ENCODE measurements at places on chromosomes 4 and X.

DNA sequence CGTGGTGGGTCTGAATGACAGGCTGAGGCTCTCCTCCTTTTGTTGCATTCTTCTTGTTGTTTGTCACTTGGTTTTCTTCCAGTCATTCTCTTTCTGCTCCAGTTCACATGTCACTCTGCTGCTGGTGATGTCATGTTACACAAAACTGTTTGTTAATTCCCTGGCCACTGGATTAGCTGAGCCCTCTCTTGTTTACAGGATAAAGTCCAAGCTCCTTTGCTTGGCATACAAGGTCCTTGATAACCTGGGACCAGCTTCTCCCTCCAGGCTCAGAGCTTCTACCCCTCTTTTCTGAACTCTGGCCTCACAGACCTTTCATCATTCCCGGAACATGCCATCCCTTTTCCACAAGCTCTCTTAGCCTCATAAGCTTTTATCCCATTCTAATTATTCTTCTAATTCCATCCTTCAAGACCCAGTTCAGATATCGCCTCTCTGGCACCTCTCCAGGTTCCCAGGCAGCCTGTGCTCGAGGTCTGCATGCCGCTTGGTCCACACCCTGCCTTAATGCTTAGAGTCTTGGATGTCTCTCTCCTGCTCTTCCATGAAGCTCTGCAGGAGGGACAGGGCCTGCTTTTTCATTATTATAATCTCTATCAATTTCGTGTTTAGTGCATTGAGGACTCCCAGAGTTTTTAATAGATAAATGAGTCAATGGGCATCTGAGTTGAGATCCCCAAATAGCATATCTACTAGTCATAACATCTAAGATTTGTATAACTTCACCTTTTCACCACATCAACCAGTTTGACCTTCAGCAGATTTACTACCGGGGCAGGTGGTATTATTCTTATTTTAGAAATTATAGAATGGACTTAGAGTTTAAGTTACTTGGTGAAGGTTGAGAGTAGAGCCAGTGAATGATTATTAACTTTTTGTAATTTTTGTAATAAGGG lies 98.7 kb downstream of the TMEM131L start:
- no peak for DNase-seq

DNA sequence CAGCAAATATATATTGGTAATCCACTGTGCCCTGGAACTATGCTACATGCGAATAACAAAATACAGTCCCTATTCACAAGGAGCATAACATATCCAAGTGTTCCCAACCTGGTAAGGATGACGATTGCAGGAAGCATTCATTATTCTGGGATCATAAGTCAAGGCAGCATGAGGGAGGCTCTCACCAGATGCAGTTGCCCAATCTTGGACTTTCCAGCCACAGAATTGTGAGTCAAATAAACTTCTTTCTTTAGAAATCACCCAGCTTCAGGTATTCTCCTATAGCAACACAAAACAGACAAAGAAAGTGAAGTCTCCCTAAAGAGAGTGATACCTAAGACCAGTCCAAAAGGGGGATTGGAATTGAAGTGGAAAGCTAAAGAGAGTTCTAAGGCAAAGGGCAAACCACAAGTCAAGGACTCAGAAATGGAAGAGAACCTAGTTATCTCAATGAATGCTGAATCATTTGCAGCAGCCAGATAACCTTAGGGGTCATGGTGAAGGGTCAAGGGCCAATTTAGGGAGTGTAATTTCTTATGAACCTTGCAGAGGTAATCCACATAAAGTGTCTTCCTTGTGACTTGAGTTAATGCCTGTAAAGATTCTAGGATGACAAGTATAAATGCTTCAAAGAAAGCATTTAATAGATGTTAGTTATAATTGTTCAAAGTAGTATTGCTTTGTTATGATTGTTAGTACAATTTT lies 103.1 kb upstream of the PCDH7 start:
- DNase-seq, result no peak

- no peak for DNase-seq
These were observed 2248.1 kb downstream of the ARAP2 start for GRCh38 chr4:33996075-33996718.

DNA sequence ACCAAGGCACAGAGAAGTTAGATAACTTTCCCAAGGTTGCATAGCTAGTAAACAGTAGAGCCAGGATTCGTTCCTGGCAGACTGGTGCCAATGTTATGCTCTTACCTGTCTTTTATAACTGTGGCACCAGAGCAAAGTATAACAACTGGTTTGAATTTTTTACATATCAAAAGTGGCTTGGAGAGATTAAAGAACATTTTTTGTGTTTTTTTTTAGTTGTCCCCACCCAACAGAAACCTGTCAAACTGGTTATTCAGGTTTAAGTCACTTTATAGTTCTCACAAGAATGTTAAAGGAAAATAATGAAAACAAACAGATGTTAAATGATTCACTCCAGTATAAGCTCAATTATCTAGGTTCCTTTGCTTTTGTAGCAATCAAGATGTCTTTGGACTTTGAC lies 15.6 kb upstream of the FAM47E start:
- no peak for DNase-seq

GRCh38 chr4:27293831-27294230 lies 433.2 kb downstream of the STIM2 start:
- DNase-seq, result no peak

GRCh38 chrX:24838629-24839028 lies 144.9 kb downstream of the POLA1 start:
- DNase-seq, result no peak

- no peak for DNase-seq
These were observed 958.0 kb upstream of the PCDH7 start for GRCh38 chr4:29762151-29762550.

- no peak for DNase-seq
These were observed 57.6 kb upstream of the LGI2 start for GRCh38 chr4:25088093-25088952.

DNA sequence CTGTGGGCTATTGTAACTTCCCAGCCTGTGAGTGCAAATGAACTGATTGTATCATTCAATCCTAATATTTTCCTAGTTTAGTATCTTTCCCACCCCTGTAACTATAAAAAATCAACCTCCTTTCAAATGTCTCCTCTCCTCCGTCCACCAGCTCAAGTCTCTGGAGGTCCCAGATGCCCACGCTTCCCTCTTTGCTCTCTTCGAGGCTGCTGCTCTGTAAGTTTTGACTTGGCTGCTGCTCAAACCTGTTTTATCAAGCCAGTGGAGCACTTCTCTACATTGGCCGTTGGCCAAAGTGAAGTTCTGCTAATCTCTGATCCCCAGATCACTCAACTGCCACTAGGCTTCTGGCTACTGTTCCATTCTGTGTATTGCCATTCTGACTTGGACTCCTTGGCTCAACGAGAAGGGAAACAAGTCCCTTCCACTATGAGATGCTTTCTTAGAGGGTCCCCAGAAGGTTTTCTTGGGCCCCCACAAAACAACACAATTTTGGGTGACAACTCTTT lies 60.7 kb upstream of the RAPGEF2 start:
- no peak for DNase-seq

DNA sequence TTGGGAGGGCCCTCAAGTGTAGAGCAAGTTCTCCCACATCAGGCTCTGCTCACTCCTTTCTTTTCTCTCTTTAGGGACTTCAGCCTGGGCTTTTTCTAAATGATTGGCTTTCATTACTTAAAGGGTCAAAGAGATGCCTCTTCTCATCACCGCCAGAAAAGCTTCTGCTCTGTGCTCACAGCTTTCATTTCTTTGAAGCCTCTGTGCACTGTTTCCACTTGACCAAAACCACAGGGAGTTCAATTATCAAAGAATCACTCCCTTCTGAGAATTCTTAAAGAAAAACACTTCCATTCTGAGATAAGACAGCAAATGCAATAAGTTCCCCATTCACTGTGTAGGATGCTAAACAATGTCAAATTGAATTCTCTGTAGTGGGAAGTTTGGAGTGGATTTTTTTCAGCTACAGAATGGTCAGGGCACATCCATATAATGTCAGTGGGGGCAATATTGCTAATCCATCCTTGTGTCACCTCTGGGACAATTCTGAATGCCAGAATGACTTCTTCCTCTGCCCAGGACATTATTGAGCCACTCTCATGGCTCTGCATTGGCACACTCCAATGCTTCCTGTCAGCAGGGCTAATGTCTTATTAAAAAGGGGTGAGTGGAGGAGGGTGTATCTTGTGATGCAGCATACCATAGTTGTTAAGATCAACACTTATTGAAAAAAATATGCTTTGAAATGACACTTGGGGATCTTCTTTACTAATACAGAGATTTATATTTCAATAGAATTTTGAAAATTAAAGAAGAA lies 217.6 kb downstream of the SNCA start:
- no peak for DNase-seq

GRCh38 chr4:52585379-52585778 lies 73.7 kb downstream of the USP46 start:
- no peak for DNase-seq

GRCh38 chrX:110316351-110317060 lies 1.4 kb downstream of the AMMECR1 start:
- no peak for DNase-seq

- no peak for DNase-seq
These were observed 28.9 kb downstream of the PDK3 start for GRCh38 chrX:24493740-24494581.

GRCh38 chr4:41442810-41443209 lies 95.1 kb upstream of the LIMCH1 start:
- DNase-seq, result no peak

- no peak for DNase-seq
These were observed 76.3 kb downstream of the DCHS2 start for GRCh38 chr4:154415313-154415712.

- no peak for DNase-seq
These were observed 94.4 kb upstream of the ADRA2C start for GRCh38 chr4:3671571-3672464.

- DNase-seq, result no peak
These were observed 386.2 kb downstream of the PCDH7 start for GRCh38 chr4:31106419-31106818.

DNA sequence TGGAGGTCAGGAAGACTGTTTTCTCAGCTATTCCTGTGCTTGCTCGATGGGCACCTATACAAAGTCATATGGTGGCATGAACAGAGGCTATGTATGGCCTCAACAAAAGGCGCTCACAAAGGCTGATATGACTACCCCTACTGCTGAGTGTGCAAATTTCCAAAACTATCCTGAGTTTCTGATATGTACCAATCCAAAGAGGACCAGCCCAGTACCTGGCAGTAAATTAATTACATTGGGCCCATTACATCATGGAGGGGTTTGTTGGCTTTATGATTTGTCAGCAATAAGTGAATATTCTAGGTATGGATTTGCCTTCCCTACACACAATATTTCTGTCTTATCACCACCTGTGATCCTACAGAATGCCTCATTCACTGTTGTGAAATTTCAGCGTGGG lies 12.3 kb downstream of the MAGED1 start:
- no peak for DNase-seq

DNA sequence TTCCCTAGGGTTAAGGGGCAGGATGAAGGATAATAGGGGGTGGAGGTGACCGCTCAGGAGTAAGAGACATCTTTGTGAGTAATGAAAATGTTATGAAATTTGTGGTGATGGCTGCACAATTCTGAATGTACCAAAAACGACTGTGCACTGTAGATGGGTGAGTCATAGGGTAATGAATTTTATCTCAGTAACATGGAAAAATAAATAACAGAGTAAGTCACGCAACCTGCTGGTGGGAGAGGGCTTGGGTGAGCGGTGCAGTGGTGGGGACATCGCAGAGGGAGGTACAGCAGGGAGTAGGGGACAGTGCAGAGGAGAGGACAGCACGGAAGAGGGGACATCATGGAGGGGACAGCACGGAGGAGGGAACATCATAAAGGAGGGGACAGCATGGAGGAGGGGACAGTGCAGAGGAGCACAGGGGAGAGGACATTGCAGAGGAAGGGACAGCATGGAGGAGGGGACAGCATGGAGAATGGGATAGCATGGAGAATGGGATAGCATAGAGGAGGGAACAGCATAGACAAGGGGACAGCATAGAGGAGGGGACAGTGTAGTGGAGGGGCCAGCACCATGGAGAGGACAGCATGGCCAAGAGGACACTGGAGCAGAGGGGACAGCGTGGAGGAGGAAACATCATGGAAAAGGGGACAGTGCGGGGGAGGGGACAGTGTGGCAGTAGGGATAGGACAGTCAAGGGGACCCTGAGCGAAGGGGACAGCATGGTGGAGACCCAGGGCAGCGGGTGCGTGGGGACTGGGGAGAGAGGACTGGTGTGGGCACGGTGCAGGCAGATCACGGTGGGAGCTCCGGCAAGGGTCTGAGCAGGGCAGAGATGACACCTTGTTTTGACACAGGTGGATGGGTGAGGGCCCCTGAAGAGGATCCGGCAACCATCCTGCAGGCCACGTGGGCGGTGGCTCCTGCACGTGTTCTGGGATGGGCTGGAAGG lies 68.5 kb upstream of the MXD4 start:
- no peak for DNase-seq

- DNase-seq, result no peak
These were observed 231.2 kb downstream of the PPP1R2C start for GRCh38 chrX:42546800-42547199.

GRCh38 chr4:88533937-88534750 lies 10.6 kb upstream of the PYURF start:
- no peak for DNase-seq

DNA sequence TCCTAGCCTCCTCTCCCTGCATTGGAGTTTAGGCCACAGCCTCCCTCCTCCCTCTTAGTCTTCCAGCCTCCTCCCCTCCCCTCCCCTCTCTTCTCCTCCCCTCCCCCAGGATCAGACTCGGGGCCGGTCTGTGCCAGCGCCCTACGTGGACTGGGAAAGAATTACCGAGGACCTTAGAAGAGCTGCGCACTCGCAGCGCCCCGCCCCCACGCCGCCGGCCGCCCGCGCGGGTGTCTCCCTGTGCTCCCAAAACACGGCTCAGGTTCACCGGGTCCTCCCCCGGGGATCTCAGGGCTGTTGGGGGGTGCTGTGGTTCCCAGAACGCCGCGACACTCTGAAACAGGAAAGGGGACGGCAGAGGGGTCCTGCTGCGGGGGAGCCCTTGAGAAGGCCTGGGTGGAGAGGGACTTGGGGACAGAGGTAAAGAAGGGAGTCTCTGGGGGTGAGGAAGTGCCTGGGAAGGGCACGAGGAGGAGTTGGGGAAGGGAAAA lies 122.3 kb upstream of the TBL1X start:
- peak; percentile 9 for DNase-seq

GRCh38 chr4:27428661-27429060 lies 568.0 kb downstream of the STIM2 start:
- DNase-seq, result no peak

Measured in stimulated activated CD4-positive, alpha-beta T cell treated with anti-CD3 and anti-CD28 coated beads, Interleukin-12 subunit alpha, Interleukin-12 subunit beta, amount 100 ng/mL, for 24 hours (primary cell).